ENCODE measurements at places on chromosomes 12 and 14. TPM values are rescaled to one million over a fixed set of nuclear protein-coding genes. Genes with fewer than 3 reads are reported as not detected.

Gene PTCSC3
- not detected for total RNA-seq

Gene BIN2
- total RNA-seq: 0.63 TPM

Gene WNT1
- not detected for total RNA-seq

Gene FOS
- 24.7 TPM for total RNA-seq

Gene FOXG1
- 80.4 TPM for total RNA-seq

Gene TAS2R42
- total RNA-seq: not detected

Gene E2F7
- total RNA-seq: 5.0 TPM

Gene RFLNA
- 7.2 TPM for total RNA-seq

Gene FBLN5
- 1.6 TPM for total RNA-seq

Gene LPAR5
- total RNA-seq: 0.94 TPM

Gene TTC9
- 26.9 TPM for total RNA-seq

Gene RASAL1
- total RNA-seq: 2.8 TPM

Gene GRIN2B
- 243 TPM for total RNA-seq

Gene NDUFA9
- 68.5 TPM for total RNA-seq

Gene FAM90A1
- not detected for total RNA-seq

Gene GALNT8
- 63.5 TPM for total RNA-seq

Gene GARIN6
- total RNA-seq: not detected

Gene CACNA2D4
- 0.31 TPM for total RNA-seq

Gene TOMM20L
- not detected for total RNA-seq

Gene NYNRIN
- 34.7 TPM for total RNA-seq

Gene CCDC91
- 76.4 TPM for total RNA-seq

Gene NKX2-1
- 1.6 TPM for total RNA-seq

Gene ISCU
- total RNA-seq: 45.4 TPM

Gene COCH
- 36.9 TPM for total RNA-seq

Gene TEDC1
- total RNA-seq: 9.1 TPM

Gene DEGS2
- total RNA-seq: 0.31 TPM

Gene KLC1
- total RNA-seq: 534 TPM

Gene KLRF1
- total RNA-seq: not detected

Gene TMEM229B
- total RNA-seq: 19.1 TPM

Gene ARG2
- 40.7 TPM for total RNA-seq

Gene HOXC11
- not detected for total RNA-seq

Gene GPR137C
- total RNA-seq: 33.2 TPM

Gene LUM
- 4.4 TPM for total RNA-seq

Gene RNASE7
- not detected for total RNA-seq

Gene ENDOU
- total RNA-seq: not detected

Gene LTB4R2
- 2.2 TPM for total RNA-seq

Gene GYS2
- not detected for total RNA-seq

Gene PGF
- total RNA-seq: 0.94 TPM

Gene CD69
- not detected for total RNA-seq

Gene FOXM1
- total RNA-seq: 3.4 TPM

Gene SMIM41
- total RNA-seq: not detected

Gene COX6A1
- total RNA-seq: 329 TPM

Gene PRB2
- not detected for total RNA-seq
